Right renal pelvis (tissue), 4 donors: ENCODE measurements at places on chromosomes 5 and 9. TPM values are rescaled to one million over a fixed set of nuclear protein-coding genes. Genes with fewer than 3 reads are reported as not detected.
A peak's percentile ranks its signal among the peaks of the same experiment; 100 is the strongest.

Gene QRFP
- 0.29 TPM for polyA plus RNA-seq

DNA sequence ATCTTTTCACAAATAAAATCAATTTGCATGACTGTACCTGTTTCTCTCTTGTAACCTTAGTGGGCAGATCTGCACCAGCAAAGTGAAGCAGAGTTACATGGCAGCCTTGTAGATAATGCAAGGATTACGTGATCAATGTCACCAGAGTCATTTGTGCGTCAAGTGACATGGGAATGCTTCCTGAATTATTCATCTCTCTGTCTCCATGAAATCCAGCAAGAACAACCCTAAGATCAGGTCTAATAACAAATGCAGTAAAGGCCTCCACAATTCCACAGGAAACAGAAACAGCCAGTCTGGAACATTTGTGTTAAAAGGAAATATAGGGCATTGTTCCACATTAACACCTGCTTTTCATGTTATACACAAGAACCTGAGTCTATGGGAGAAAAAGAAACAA is 7.8 kb downstream of the GZMA start:
- DNase-seq = no peak

Gene CCL21
- polyA plus RNA-seq = 19.1 TPM

DNA sequence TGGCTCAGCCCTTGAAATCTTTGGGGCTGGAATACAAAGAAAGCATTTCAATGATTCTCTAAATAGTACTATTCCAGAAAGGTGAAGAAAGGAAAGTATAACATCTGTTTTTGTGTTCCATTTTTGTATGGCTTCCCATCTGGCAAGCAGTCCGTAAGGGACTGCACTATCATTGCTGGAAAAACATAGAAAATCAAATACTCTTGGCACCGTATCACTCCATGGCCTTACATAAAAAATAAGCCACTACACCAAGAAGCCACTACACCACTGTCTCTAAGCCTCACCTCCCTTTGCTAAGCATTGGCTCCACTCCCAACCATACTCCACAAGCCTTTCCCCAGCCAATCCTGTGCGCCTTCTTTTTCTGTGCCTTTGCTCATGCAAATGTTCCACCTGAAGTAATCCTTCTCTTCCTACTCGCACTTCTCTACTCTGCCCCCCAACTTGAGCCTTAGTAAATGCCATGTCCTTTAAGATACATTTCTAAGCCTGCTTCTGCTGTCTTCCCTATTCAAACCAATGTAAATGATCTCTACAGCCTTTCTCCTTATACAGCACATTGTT is 454.6 kb upstream of the TUSC1 start:
- DNase-seq = no peak

DNA sequence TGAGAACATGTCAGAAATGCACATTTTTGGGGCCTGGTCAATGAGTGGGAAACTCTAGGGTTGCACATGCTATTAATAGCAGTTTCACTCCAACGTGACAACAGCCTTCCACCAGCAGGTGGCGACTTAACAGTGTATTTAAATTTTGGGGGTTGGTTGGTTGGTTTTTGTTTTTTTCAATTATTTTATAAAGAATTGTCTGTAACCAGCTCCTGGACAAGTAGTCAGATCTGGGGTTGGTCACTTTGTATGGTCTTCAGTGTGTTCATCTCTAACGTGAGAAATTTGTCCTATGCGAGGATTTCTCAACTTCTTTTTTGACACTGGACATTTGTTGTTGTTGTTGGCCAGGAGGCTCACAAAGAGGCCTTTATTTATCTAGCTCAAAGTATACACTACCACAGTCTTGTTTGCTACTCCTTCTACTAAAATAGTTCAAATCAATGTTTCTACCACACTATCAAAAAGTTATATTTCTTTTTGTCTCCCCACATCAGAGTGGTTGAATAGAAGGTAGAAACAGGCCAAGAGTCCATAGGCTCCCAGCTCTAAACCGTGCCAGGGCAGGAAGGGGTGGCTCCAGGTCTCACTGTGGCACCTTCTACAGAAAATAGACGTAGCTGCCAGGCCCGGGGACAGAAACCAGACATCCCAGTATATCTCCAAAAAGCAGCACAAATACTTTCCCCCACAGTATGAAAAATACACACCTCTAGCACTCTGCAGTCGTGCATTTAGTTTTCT is 110.4 kb downstream of the TRPM6 start:
- peak; percentile 32 for DNase-seq

DNA sequence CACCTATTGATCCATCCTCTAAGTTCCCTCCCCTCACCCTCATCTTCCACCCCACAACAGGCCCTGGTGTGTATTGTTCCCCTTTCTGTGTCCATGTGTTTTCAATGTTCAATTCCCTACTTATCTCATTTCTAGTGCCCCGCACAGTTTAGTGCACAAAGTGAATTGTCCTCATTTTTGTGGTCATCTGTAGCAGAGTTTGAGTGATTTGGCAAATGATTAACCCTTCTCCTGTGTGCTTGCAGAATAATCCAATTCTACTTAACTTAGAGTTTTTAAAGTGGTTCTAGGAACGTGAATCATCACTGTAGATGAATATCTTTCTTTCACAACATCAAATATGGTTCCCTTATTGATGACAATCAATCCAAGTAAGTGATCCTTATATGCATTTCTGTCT is 6.3 kb upstream of the HAPLN1 start:
- no peak for DNase-seq

GRCh38 chr9:137370865-137371520 is 52.0 kb downstream of the EXD3 start:
- peak; percentile 23 for DNase-seq

GRCh38 chr5:5419291-5420210 is 2.9 kb upstream of the ICE1 start:
- DNase-seq = no peak

GRCh38 chr9:105475302-105475701 is 27.5 kb downstream of the FSD1L start:
- peak; percentile 2 for DNase-seq

GRCh38 chr5:115770466-115770865 is 46.0 kb downstream of the CDO1 start:
- DNase-seq = no peak

Gene KIAA1958
- 12.6 TPM for polyA plus RNA-seq

DNA sequence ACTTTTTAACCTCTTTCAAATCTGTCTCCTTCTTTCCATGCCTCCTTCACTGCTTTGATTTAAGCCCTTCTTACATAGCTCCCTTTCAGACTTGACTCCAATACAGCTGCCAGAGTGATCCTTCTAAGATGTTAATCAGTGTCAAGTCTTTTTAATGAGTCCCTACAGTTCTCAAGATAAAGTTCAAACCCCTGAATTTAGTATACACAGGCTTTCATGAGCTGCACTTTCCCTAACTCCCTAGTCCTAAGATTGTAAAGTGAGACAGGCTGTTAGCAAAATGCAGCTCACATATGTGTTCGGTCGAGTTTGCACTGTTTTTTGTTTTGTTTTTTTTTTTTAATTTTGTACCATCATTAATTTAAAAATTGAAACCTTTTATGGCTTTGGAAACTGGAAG is 190.4 kb upstream of the VCAN start:
- peak; percentile 45 for DNase-seq

- DNase-seq = no peak
Observed at GRCh38 chr9:124260769-124261603, 3.2 kb downstream of the NEK6 start.

Gene ACOT12
- 0.61 TPM for polyA plus RNA-seq

GRCh38 chr5:10563110-10563944 is 543 bp upstream of the ANKRD33B start:
- no peak for DNase-seq

Gene PKD2L2
- 0.25 TPM for polyA plus RNA-seq

GRCh38 chr9:9621355-9621940 is 991.4 kb downstream of the PTPRD start:
- no peak for DNase-seq

GRCh38 chr5:73780302-73781080 is 154.5 kb downstream of the ARHGEF28 start:
- DNase-seq = no peak

DNA sequence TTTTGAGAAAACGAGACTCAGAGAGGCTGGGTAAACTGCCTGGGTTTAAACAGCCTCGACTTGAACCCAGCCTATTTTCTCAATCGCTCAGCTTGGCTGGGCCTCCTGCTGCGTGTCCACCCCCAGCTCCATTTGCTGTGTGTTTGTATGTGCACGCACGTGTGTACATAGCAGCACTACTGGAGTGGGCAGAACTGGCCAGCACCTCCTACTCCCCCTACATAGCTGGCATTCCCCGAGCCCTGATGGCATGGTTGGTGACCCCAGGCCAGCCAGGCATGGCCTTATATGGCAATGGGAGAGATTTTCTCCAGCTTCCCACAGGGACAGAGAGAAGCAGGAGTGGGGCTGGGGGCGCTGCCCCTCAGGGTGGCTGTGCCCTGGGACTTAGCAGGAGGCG is 4.1 kb downstream of the AIF1L start:
- DNase-seq = peak; percentile 76

DNA sequence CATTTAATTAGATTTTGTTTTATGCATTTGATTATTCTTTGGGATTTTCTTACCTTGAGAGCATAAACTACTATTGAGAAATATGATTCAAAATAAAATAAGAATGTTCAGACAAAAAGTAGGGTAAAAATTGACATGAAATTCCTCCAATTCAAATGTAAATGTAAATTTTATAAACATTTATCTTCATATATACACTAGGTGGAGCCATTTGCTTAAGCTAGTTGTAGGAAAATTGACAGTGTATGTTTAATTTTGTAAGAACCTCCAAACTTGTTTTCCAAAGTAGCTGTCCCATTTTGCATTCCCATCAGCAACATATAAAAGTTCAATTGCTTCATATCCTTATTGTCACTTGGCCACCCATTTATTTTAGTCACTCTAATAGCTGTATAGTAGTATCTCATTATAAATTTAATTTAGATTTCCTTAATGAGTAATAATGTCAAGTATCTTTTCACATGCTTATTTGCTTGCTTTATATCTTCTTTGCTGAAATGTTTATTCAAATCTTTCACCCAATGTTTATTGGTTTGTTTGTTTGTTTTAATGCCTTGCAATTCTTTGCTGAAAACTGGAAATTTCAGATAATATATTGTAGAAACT is 37.6 kb upstream of the SLCO6A1 start:
- no peak for DNase-seq

Gene LCN1
- not detected for polyA plus RNA-seq

GRCh38 chr9:85136507-85136906 is 467.0 kb downstream of the NTRK2 start:
- DNase-seq = no peak

DNA sequence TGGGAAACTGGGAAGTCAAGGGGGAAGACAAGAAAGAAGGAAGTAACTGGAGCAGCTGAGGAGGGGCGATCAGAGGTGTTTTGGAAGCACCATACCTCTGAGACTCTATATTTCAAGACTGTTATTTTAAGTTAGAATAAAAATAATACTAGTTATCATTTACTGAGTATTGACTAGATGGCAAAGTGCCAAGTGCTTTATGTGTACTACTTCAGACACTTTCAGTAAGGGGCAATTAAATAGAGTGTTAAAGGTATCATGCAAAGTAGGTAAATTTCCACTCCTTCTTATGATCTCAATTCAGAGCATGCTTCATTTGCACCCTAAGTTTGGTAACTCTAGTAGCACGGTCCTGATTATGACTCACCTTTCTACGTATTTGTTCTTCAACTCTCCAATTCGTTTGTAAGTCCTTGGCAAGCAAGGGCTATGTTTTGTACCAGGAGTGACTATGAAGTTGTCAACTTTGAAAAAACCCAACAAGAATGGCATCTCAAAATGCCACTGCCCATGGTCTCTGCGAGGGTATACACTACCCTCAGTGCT is 152.4 kb upstream of the RAPGEF1 start:
- DNase-seq = no peak

DNA sequence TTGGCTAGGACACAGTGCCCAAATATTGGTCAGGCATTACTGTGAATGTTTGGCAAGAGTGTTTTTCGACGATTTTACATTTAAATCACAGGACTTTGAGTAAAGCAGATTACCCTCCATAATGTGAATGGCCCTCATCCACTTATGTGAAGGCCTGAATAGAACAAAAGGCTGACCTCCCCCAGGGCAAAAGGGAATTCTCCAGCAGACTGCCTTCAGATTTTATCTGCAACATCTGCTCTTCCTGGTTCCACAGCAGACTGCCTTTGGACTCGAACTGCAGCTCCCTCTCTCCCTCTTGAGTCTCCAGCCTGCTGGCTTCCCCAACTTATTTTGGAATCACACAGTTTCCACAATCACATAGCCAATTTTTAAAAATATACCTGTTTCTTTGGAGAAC is 7.1 kb upstream of the TMEM215 start:
- DNase-seq = no peak

Gene LRRTM2
- polyA plus RNA-seq = 3.0 TPM

GRCh38 chr5:93257616-93258015 is 323.4 kb downstream of the NR2F1-AS1 start:
- DNase-seq = no peak

- DNase-seq = no peak
Observed at GRCh38 chr5:148995791-148996190, 67.1 kb downstream of the SH3TC2 start.

Gene CDX1
- polyA plus RNA-seq = 0.64 TPM

DNA sequence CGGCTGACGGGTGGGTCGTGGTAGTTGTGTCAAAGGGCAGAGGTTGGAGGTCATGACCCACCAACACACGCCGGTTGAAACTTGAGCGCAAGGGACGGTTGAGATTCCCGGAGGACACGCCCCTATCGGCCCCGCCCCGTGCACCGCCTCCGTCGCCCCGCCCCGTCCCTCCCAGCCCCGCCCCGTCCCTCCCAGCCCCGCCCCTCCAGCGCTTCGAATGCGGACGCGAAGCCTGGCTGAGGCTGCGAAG is 226 bp upstream of the RANBP17 start:
- no peak for DNase-seq

Gene TMOD1
- polyA plus RNA-seq = 1.8 TPM

DNA sequence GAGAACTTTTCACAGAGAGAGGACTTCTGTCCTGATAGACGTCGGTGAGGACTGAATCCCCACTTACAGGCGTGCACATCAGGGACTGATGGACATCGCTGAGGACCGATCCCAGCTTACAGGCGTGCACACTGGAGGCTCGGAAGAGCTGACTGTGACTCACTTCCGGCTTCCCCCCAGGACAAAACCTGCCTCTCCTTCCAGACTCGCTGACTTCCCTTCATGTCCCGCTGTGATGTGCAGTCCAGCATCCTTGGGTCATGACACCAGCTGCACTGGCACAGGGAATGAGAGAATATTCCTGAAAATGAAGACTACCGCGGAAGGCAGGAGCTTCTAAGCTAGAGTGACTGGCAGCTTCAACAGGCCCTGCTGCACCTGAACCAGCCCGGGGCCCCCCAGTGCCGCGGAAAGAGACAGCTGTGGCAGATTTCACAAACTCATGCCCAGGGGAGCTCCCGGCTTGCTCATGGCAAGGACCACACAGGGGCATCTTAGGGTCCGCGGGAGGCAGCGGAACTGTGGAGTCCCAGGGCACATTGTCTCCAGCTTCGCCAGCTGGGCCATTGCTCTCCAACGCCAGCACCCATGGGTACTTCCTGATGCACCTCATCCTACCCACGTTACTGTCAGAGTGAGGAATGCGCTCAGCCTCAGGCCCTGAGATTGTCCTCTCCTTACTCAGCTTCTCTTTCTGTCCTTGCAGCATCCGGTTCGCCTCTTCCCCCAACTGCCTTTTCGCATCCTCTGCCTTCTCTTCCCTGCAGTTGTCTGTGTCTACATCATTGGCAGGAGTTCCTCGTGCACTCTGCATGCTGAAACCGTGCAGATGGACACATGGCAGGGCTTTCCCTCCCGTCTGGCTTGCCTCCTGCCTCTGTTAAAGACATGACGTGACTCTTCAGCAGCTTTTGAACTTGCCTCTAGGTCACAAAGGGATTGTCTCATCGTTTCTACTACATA is 29.5 kb downstream of the SURF6 start:
- no peak for DNase-seq
